ENCODE measurements at places on chromosomes 2 and 18. TPM values are rescaled to one million over a fixed set of nuclear protein-coding genes. Genes with fewer than 3 reads are reported as not detected.

GRCh38 chr2:215019085-215019484, 119.3 kb downstream of the ABCA12 start:
- no peak for DNase-seq
- no peak overlapping the region for H3K27ac ChIP-seq
- H3K36me3 ChIP-seq, result no peaks in the 10 kb centered on the region

- no peak overlapping the region for H3K27ac ChIP-seq
- H3K27me3 ChIP-seq, result no peaks in the 10 kb centered on the region
- H3K4me1 ChIP-seq, result peaks cover 2% of the 10 kb centered on the region
- peaks cover 5% of the 10 kb centered on the region for H3K36me3 ChIP-seq
These were observed 12.2 kb downstream of the MYOM1 start for GRCh38 chr18:3207565-3207964.

DNA sequence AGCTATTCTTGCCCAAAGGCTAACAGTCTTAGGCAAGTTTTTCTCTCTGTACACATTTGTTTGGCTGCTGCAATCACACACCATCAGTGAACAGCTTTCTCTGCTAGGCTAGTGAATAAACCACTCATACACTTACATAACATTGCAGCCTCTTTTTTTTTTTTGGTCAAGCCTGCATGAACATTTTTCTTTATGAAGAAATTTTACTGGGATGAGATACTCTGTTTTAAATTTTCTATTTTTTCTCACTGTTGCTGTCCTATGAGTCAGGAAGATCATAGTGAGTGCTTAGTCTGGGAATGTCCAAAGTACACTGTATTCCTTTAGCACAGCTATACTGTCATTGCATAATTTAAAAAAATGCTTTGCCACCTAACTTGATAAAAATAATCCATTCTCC, 58.5 kb downstream of the ROCK1 start:
- no peaks in the 10 kb centered on the region for H3K27me3 ChIP-seq
- H3K4me3 ChIP-seq, result no peak overlapping the region
- no peak for DNase-seq
- H3K4me1 ChIP-seq, result peaks cover 15% of the 10 kb centered on the region
- no peaks in the 10 kb centered on the region for H3K36me3 ChIP-seq

NGEF gene
- 3.1 TPM for total RNA-seq

DNA sequence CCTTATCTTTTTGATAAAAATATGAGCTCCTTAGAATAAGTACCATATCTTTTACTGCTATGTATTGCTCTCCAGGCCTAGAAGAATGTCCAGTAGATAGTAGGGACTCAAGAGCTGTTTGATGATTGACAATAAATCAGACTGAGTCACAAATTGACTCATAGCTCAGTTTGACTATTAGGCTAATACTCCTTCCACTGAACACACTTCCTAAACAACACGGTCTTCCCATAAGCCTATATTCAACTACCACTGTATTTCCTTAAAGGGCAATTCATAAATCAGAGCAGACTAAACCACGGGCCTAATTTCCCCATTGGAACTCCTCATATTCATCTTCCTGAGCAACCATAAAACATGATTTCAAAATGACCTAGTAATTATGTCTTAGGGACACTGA, 258.5 kb downstream of the ALK start:
- DNase-seq, result no peak
- no peak overlapping the region for H3K27ac ChIP-seq
- H3K4me1 ChIP-seq, result no peaks in the 10 kb centered on the region
- H3K36me3 ChIP-seq, result no peaks in the 10 kb centered on the region
- no peaks in the 10 kb centered on the region for H3K27me3 ChIP-seq

DNA sequence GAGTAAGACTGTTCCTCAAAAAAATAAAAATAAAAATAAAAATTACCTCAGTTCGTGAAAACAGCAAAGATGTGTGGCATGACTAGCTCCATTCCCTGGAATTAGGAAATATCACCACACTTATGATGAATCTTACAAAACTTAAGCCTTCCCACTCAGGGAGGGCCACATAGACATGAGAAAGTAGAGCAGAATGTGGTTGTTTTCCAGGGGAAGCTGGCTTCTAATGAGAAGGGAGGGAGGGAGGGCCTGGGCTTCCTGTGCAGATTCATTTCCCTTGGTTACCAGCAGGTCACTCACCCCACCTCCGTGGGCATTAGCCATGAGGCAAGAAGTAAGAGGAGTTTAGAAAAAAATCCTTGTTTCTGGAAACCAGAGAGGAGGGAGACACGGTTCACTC, 95.9 kb upstream of the RMDN2 start:
- peaks cover 1% of the 10 kb centered on the region for H3K4me1 ChIP-seq
- no peak overlapping the region for H3K4me3 ChIP-seq
- H3K27ac ChIP-seq, result no peak overlapping the region
- peak; percentile 72 for DNase-seq
- no peaks in the 10 kb centered on the region for H3K36me3 ChIP-seq

UGT1A10 gene
- not detected for total RNA-seq

- H3K27ac ChIP-seq, result no peak overlapping the region
- no peak overlapping the region for H3K4me3 ChIP-seq
- no peaks in the 10 kb centered on the region for H3K4me1 ChIP-seq
- no peaks in the 10 kb centered on the region for H3K36me3 ChIP-seq
- peaks cover 2% of the 10 kb centered on the region for H3K27me3 ChIP-seq
- no peak for DNase-seq
These were observed 77.8 kb downstream of the SCN9A start for GRCh38 chr2:166297951-166298350.

- H3K4me3 ChIP-seq, result no peak overlapping the region
- H3K4me1 ChIP-seq, result no peaks in the 10 kb centered on the region
- no peak for DNase-seq
These were observed 448.3 kb upstream of the POU3F3 start for GRCh38 chr2:104405623-104406022.

GRCh38 chr18:62198259-62198658, 11.2 kb downstream of the RELCH start:
- no peaks in the 10 kb centered on the region for H3K36me3 ChIP-seq
- no peak overlapping the region for H3K4me3 ChIP-seq
- peaks cover 1% of the 10 kb centered on the region for H3K4me1 ChIP-seq
- no peak overlapping the region for H3K27ac ChIP-seq

GRCh38 chr2:79447463-79447862, 65.4 kb upstream of the CTNNA2 start:
- H3K4me3 ChIP-seq, result no peak overlapping the region
- no peaks in the 10 kb centered on the region for H3K36me3 ChIP-seq
- no peaks in the 10 kb centered on the region for H3K4me1 ChIP-seq
- DNase-seq, result no peak
- no peaks in the 10 kb centered on the region for H3K27me3 ChIP-seq

GRCh38 chr2:190126798-190127197, 64.3 kb upstream of the MSTN start:
- no peaks in the 10 kb centered on the region for H3K27me3 ChIP-seq
- H3K27ac ChIP-seq, result no peak overlapping the region
- no peak for DNase-seq
- no peak overlapping the region for H3K4me3 ChIP-seq
- no peaks in the 10 kb centered on the region for H3K36me3 ChIP-seq

DNA sequence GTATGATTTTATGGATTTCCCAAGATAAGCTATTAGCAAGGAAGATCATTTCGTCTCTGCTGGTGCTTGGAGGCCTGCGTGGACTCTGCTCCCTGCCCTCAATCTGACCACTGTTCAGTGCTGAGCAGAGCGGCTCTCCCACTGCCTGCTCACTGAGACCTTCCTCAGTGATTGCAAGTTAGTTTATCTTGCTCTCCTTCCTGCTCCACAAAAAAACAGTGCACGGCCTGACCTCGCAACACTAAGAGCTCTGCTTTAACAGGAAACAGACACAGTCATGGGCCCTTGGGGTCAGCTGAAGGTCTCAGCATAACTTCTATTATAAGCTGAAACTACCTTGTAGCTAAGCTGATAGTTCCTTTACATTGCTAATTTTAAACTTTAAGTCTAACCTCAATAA, 53.1 kb downstream of the PRELID3A start:
- no peaks in the 10 kb centered on the region for H3K27me3 ChIP-seq
- H3K4me1 ChIP-seq, result no peaks in the 10 kb centered on the region
- DNase-seq, result no peak
- peak overlapping the region; percentile 17 for H3K27ac ChIP-seq
- no peaks in the 10 kb centered on the region for H3K36me3 ChIP-seq

CAPN14 gene
- 0.29 TPM for total RNA-seq

NT5C1B gene
- total RNA-seq, result not detected

GRCh38 chr2:26653207-26654060, 12.3 kb upstream of the CIB4 start:
- H3K4me1 ChIP-seq, result no peaks in the 10 kb centered on the region
- no peak overlapping the region for H3K27ac ChIP-seq
- DNase-seq, result no peak
- no peak overlapping the region for H3K4me3 ChIP-seq
- no peaks in the 10 kb centered on the region for H3K27me3 ChIP-seq

AMER3 gene
- not detected for total RNA-seq

DNA sequence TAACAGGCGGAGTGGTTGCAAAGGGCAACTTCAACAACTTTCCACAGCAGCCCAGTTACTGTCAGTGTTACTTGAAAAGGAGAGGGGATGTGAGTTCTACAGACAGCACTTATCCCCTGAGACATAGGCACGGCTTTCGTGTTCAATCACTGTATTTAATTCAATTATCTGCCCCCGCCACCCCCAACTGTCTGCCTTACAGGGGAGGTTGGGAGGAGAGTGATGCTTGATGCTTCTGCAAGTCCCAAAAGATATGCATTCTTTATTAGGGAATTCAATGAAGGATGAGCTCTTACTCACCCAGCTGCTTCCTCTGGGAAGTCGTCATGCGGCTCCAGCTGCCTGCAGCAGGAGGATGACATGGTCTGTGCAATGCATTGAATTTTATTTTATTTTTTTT, 639.9 kb downstream of the DCC start:
- DNase-seq, result no peak
- H3K27ac ChIP-seq, result no peak overlapping the region
- no peaks in the 10 kb centered on the region for H3K4me1 ChIP-seq
- no peaks in the 10 kb centered on the region for H3K27me3 ChIP-seq

LIPG gene
- 23.7 TPM for total RNA-seq

GRCh38 chr2:59301466-59302402, 1060.6 kb upstream of the FANCL start:
- no peaks in the 10 kb centered on the region for H3K27me3 ChIP-seq

FBXO48 gene
- total RNA-seq, result 1.5 TPM

GRCh38 chr2:83633423-83633822, 825.7 kb downstream of the SUCLG1 start:
- no peak for DNase-seq
- no peaks in the 10 kb centered on the region for H3K4me1 ChIP-seq
- H3K36me3 ChIP-seq, result no peaks in the 10 kb centered on the region
- H3K27ac ChIP-seq, result no peak overlapping the region
- H3K4me3 ChIP-seq, result no peak overlapping the region
- no peaks in the 10 kb centered on the region for H3K27me3 ChIP-seq

DNA sequence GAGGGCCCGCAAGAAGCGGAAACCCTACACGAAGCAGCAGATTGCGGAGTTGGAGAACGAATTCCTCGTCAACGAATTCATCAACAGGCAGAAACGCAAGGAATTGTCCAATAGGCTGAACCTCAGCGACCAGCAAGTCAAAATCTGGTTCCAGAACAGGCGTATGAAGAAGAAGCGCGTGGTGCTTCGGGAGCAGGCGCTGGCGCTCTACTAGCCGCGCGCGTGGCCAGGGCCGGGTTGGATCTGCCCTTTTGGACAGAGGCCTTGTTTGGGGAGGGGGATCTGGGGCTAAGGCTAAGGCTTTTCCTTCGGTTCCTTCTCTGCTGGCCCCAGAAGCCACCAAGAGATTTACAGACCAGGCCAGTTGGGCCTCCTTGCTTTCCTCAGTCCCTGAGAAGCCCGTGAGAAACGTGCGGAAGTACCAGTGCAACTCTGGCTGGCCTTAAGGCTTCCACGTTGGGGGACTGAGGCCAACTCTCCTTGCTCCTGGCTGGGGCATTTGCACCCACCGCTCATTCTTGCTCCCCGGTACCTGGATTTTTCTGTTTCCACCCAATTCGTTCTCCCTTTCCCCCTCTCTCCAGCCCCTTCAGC, 1.0 kb downstream of the HOXD12 start:
- no peak overlapping the region for H3K4me3 ChIP-seq
- no peaks in the 10 kb centered on the region for H3K4me1 ChIP-seq
- no peaks in the 10 kb centered on the region for H3K36me3 ChIP-seq
- no peaks in the 10 kb centered on the region for H3K27me3 ChIP-seq
- DNase-seq, result no peak

TNFAIP6 gene
- 3.6 TPM for total RNA-seq

ARHGAP15 gene
- total RNA-seq, result 26.2 TPM

GRCh38 chr2:145088756-145089155, 568.8 kb upstream of the ZEB2 start:
- no peak for DNase-seq
- H3K36me3 ChIP-seq, result no peaks in the 10 kb centered on the region
- no peaks in the 10 kb centered on the region for H3K4me1 ChIP-seq
- no peak overlapping the region for H3K27ac ChIP-seq
- H3K4me3 ChIP-seq, result no peak overlapping the region
- H3K27me3 ChIP-seq, result no peaks in the 10 kb centered on the region

DNA sequence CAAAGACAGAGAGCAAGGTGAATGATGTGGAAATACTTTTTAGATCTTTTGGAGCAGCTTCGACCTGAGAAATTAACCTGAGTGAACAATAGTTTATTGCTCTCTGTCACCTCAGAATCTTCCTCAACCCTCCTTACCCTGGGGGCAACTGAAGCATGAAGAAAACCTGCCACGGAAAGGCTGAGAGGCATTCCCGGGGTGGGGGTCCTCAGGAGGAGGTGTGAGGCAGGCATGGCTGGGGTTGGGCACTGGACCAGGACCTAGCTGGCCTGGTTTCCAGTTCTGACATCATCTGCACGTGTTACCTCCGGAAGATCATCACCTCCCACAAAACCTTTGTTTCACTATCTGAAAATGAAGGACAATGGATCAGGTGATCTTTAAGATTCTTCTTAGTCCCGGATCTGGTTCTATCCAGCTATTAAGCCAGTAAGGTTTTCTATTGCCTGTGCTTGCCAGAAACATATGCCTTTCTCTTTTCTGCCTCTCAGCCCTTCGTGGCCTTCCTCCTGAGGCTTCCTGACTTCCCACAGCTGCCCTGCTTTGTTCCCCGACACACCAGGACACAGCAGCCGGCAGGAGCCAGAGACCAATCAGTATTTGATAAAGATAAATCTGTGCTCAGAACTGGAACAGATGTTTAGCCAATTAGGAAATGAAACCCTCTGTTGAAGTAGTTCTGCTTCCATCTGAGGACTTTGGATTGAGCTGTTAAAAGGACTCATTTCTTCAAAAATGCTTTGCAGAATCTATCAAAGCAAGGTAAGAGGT, 232.5 kb downstream of the TDRD15 start:
- H3K4me3 ChIP-seq, result no peak overlapping the region
- H3K36me3 ChIP-seq, result no peaks in the 10 kb centered on the region
- H3K27ac ChIP-seq, result no peak overlapping the region
- H3K4me1 ChIP-seq, result peaks cover 1% of the 10 kb centered on the region

DNA sequence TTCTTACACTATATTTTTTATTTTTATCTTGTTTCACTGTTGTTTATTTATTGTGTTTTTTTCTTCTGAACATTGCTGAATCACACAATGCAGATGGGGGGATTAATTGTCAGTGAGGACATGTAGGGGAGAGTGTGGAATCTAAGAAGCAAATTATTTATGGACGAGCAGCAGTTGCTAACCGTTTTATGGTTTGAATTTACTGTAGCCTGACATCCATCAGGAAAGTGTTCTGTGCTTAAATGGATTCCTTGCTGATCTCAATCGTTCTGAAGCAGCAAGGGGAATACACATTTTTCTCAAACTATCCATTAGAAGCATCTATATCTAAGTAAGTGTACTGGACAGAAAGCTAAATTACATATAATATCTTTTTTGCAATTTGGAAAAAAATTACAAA, 119.5 kb downstream of the CD8B2 start:
- no peaks in the 10 kb centered on the region for H3K4me1 ChIP-seq
- DNase-seq, result no peak
- no peaks in the 10 kb centered on the region for H3K36me3 ChIP-seq
- H3K27ac ChIP-seq, result no peak overlapping the region

DUSP2 gene
- 5.7 TPM for total RNA-seq

- no peak overlapping the region for H3K4me3 ChIP-seq
- H3K36me3 ChIP-seq, result no peaks in the 10 kb centered on the region
- no peaks in the 10 kb centered on the region for H3K4me1 ChIP-seq
- H3K27ac ChIP-seq, result no peak overlapping the region
These were observed 427.1 kb upstream of the CNTNAP5 start for GRCh38 chr2:123597988-123598387.
